T-cell (primary cell): ENCODE measurements at places on chromosomes 3 and 15. TPM values are rescaled to one million over a fixed set of nuclear protein-coding genes. Genes with fewer than 3 reads are reported as not detected.

Gene CYP1A1
- total RNA-seq: 0.14 TPM

GRCh38 chr3:127339928-127340861, 52.3 kb upstream of the PRR20G start:
- no peaks in the 10 kb centered on the region for H3K36me3 ChIP-seq
- H3K4me1 ChIP-seq: no peaks in the 10 kb centered on the region
- H3K4me3 ChIP-seq: no peak overlapping the region
- no peak overlapping the region for H3K27ac ChIP-seq
- DNase-seq: no peak

- H3K36me3 ChIP-seq: no peaks in the 10 kb centered on the region
- no peaks in the 10 kb centered on the region for H3K27me3 ChIP-seq
- H3K4me1 ChIP-seq: peaks cover 30% of the 10 kb centered on the region
- H3K4me3 ChIP-seq: no peak overlapping the region
These were observed 33.5 kb downstream of the HMCES start for GRCh38 chr3:129312021-129312639.

GRCh38 chr15:30870681-30871080, 33.0 kb upstream of the FAN1 start:
- no peak overlapping the region for H3K27ac ChIP-seq
- H3K4me1 ChIP-seq: no peaks in the 10 kb centered on the region
- no peak for DNase-seq
- no peak overlapping the region for H3K4me3 ChIP-seq

- peaks cover 37% of the 10 kb centered on the region for H3K4me1 ChIP-seq
- H3K4me3 ChIP-seq: no peak overlapping the region
- DNase-seq: no peak
- H3K27me3 ChIP-seq: no peaks in the 10 kb centered on the region
These were observed 12.0 kb upstream of the TASOR start for GRCh38 chr3:56694867-56695683.
